ENCODE measurements at places on chromosomes 3 and 15.
A peak's percentile ranks its signal among the peaks of the same experiment; 100 is the strongest.

DNA sequence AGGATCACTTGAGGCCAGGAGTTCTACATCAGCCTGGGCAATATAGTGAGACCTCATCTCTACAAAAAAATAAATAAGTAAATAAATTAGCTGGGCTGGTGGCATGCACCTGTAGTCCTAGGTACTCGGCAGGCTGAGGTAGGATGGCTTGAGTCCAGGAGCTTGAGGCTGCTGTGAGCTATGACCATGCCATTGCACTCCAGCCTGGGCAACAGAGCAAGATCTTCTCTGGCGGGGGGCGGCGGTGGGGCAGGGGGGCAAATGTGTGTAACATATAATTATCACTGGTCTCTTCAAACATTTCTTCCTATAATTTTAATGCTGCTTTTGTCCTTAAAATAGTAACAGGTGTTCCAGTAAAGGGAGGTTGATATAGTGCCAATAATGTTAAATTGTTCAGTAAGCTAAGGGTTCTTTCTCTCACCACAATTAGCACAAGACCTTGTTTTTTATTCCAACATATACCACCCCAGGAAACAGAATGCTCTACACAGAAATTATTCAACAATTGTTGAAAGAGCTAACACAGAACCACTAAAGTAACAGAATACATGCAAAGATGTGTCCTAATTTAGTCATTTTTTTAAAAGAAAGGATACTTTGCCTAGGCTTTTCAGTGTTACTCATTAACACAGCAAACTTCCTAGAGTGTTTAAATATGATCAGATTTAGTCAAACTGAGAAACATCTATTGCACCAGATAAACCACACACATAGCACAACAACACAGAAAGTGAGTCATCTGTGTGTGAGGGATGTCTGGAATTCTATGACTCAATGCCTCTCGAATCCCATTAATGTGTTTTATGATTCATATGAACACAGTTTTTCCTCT is 29.1 kb downstream of the ANKRD28 start:
- DNase-seq: no peak

- no peak for DNase-seq
Observed at GRCh38 chr3:31671451-31671850, 138.7 kb downstream of the STT3B start.

DNA sequence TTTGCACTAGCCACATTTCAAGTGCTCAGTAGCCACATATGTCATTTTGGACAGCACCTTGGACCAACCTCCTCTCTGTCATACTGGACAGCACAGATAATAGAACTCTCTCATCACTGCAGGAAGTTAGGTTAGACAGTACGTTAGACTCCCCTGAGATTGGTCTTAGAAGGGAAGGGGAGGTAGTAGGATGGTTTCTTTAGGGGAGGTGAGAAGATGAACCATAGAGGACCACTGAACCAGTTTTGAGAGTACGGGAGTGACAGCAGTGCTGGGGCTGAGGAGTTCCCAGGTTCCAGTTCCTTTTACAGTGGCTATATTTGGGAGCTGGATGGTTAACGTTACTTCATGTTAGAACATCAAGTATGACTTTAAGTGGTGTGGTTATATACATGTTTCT is 7.8 kb downstream of the LRCH3 start:
- DNase-seq: no peak

DNA sequence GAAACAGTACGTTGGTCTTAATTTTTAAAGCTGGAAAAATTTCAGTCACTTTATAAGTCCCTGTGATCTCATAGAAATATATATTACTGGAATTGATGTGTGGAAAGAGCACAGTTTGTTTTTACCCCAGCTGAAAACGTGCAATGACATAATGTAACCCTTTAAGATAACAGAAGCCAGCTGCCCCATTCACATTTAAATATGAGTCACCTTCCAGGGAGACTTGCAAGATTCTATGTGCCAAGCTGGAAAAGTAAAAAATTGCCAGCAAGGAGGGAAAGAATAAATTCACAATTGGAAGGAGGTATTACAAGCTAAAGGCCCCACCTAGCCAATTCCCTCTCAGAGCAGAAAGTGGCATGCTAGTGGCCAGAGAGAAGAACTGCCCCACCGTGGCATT is 50.2 kb downstream of the SAMMSON start:
- no peak for DNase-seq

DNA sequence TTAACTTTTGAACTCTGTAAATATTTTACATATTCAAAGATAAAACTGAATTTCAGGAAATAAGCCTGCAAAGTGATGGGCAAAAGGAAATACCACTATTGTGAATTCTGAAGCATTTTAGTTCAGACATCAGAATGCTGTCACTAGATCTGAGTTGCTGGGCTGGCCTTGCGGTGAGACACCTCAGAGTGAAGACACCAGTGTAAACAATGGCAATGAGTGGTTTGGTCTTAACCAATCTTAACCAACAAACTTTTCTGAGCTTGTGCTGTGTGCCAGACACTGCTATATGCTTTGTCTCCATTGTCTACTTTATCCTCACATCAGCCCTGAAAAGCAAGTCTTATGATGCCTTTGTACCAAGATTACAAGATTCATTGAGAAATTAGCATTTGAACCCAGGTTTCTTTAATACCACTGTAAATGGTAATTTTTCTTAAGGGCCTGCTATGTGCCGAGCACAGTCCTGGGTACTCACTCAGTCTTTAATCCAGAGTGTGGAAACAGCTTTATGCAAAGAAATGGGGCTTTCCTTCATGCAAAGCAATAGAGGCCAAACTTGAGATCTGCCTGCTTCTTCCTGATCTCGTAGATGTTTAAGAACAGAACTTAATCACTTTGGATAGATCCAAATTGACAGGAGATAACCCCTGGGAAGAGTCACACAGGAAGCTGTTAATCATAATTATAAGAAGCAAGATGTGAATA is 55.0 kb downstream of the TMEM39A start:
- no peak for DNase-seq

DNA sequence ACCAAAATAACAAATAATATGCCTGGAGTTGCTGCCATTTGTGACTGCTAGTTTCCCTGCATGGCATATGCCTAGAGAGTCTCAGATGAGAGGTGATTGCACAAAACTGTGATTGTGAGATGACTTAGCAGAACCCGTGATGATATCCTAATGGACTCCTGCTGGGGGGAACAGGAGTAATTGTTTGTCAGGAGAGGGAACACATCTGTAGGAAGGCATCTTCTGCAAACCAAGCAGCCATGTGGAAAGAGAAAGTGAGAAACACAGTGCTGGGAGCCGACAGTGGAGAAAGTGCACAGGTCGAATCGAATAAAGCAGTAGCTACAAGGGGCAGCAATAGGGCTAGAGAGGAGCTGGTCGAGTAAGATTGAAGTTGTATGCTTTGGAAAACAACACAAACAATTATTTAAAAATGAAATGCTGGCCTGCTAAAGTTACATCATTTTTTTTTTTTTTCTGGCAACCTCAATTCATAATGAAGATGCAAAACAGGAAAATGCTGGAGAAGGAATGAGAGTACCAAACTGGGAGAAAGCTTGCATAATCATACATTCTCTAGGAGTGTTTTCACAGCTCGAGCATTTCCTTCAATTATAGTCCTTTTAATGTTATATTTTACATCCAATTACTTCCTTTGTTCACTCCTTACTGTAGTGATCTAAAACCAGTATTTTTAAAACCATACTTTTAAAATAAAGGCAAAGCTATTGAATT is 494.2 kb upstream of the AGTR1 start:
- no peak for DNase-seq

DNA sequence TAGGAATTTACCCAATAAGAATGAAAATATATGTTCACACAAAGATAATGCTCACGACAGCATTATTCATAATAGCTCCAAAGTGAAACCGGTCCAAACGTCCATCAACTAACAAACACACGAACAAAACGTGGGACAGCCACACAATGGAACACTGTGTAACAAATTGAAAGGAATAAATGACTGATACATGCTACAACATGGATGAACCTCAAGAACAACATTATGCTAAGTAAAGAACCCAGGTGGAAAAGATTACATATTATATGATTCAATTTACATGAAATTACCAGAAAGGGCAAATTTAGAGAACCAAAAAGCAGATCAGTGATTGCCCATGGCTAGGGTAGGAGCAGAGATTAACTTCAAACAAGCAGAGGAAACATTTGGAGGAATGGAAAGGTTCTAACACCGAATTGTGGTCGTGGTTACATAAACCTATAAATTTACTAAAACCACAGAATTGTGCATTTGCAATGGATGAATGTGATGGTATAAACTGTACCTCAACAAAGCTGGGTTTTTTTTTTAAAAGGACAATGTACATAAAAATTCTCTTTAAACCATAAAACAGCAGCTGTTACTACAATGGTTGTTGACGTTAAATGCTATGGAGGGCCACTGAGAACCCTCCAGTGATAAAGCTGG is 76.3 kb downstream of the XXYLT1 start:
- DNase-seq: no peak

DNA sequence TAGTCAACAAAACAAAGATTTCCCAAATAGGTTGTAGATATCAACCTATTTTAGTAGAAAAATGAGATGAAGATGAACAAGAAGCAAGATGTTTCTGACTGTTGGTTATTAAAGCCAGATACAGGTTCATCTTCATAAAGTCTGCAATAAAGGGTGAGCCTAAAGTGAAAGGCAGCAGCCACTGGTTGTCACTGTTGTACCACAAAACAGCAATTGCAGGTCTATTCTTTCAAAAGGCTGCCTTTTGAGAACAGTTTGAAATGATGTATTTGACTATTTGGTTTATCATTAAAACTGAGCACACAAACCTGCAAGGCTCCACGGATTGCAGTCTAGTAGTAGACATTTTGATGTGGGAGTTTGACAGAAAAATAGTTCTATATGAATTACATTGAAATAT is 543.4 kb downstream of the GBE1 start:
- peak; percentile 30 for DNase-seq

DNA sequence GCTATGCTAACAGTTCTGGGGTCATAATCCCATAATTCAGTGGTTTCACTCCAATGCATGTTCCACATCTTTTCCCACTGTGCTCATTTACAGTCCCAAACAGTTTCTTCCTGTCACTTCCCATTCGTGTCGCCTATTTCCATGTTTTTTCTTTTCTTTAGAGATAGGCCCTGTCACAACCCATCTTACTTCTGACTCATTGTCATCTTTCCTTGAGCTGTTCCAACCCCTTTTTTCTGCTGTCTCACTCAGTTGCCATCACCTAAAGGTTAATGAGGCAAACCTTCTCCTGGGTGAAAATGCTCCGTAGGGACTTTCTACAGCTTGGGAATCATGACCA is 814.5 kb downstream of the VGLL3 start:
- DNase-seq: no peak

DNA sequence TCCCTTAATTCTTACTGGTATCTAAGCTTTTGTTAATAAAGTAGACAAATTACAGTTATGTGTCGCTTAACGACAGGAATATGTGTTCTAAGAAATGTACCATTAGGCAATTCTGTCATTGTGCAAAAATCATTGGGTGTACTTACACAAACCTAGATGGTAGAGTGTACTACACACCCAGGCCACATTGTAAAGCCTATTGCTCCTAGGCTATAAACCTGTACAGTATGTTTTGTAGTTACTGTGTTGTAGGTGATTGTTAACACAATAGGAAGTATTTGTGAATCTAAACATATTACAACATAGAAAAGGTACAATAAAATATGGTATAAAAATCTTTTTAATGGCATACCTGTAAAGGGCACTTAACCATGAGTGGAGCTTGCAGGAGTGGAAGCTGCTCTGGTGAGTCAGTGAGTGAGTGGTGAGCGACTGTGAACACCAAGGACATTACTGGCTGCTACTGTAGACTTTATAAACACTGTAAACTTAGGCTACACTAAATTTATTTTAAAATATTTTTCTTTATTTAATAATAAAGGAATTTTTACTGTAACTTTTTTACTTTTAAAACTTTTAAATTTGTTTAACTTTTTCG is 47.4 kb downstream of the FSIP1 start:
- no peak for DNase-seq

DNA sequence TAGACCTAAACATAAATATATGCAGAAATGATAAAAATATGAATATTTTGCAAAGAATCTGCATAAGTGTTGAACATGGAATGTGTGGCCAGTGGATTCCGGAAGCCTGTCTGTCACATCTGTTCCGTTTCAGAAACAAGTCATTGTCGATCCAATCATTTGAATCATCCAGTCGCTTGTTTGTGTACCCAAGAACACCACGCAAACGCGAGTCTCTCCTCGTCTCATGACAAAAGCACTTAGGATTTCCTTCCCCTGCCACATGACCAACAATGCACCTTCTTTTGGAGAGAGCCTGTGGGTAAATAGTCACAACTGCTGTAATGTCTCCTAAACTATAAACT is 80.2 kb downstream of the FMN1 start:
- no peak for DNase-seq

- DNase-seq: no peak
Observed at GRCh38 chr3:13385373-13385965, 34.7 kb downstream of the NUP210 start.

GRCh38 chr3:52339612-52340011 is 23.5 kb downstream of the DNAH1 start:
- peak; percentile 70 for DNase-seq

- DNase-seq: no peak
Observed at GRCh38 chr3:72068621-72069020, 283.7 kb upstream of the PROK2 start.

GRCh38 chr3:72549761-72550581 is 298.3 kb downstream of the SHQ1 start:
- DNase-seq: peak; percentile 82

DNA sequence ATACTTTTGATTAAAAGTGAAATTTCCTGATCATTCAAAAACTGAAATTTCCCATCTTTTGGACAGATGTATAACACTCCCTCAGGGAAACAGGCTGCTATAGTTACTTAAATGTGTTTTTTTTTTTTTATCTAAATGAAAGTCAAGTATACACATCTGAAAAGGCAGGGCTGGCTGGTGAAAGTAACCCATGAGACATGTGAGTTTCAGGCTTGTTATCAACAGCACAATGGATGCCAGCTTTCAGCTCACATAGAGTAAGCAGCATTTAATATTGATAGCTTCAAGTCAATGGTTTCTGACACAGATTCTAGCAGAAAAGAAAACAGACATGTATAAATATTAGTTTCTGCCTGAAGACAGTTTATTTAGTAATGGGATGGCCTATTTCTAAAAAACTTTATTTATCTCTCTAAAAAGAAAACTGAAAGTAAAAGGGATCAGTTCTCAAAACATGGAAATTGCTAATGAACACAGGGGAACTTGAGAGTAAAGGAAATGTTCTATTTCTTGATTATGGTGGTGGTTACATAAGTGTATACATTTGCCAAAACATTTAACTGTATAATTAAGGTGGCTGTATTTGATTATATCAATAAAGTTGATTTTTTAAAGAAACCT is 89.7 kb upstream of the CMC1 start:
- no peak for DNase-seq

DNA sequence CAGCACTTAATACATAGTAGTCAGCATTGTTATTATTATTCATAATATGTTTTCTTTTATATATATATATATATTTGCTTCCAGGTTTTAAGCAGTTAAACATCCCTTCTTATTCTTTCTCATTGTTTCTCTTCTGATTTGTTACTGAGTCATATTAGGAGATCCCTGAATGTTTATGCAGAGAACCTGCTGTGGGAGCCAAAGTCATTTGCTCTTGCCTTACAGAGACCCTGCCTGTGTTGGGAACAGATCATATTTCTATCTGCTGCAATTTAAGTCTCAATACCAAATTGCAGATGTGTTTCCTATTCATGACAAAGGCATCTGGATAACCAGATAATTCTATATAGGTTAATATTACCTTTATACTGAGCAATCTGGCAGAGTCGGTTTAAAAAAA is 323.0 kb upstream of the UMPS start:
- no peak for DNase-seq
